ENCODE measurements at places on chromosomes 2 and 18.

- no peak for DNase-seq
Observed at GRCh38 chr2:1068822-1069221, 118.2 kb downstream of the SNTG2 start.

DNA sequence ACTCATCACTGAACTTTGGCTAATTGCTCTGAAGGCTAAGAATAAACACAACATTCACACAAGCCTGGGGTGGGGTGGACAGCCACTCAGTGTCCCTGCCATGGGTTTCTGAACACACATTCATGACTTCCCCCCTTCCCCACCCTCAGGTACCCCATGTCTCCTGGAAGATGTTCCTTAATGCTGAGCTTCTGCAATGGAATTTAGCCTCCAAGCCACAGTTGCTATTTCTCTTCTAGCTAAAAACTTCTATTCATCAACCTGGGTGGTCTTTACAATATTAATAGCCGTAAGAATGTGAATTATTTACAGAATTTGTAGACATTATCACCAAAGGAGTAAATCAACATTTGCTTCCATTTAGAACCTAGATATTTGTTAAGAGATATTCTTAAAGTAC, 175.1 kb downstream of the ACKR3 start:
- DNase-seq: no peak

DNA sequence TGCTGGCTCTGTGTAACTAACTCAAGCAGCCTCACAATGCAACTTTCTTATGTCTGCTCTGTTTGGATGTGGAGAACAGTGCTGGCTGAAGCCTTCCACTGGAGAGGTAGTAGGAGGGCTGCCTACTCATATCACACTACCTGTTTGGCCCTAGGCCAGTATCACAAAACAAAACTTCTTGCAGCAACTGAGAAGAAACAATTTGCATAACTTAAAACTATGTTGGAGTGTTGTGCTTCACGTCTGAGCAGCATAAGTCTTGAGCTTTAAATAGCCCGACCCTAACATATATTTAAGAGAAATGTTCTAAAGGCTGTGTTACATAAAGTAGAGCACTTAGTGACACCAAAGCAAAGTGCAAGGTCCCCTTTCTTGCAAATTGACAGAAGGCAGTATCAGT, 204.9 kb upstream of the ACVR2A start:
- DNase-seq: no peak

GRCh38 chr2:101330253-101330933, 21.9 kb upstream of the RNF149 start:
- no peak for DNase-seq

- no peak for DNase-seq
Observed at GRCh38 chr2:170680172-170680941, 34.8 kb upstream of the SP5 start.

All from CD4-positive, CD25-positive, alpha-beta regulatory T cell (primary cell).